Stimulated activated CD8-positive, alpha-beta memory T cell treated with anti-CD3 and anti-CD28 coated beads, Interleukin-15, amount 100 ng/mL, for 4 hours (primary cell): ENCODE measurements at places on chromosomes 4 and X.

GRCh38 chr4:144714166-144714565 lies 68.2 kb downstream of the HHIP start:
- no peak for DNase-seq

DNA sequence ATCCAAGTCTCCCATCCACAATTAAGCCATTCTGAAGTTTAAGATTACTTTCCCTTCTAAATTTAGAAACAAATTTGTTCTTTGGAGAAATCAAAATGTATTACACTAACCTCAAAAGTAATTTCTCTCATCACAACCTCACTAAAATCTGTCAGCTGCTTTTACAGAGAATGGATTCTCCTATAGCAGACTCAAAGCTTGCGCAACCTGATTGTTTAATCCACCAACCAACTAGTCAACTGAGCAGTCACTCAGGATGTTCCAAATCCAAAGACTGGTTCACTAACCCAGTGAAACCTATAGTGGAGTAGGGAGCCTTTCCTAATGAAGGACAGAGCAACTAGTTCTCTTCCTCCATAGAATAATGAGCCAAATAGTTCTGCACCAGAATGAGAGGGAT lies 44.3 kb downstream of the RCHY1 start:
- DNase-seq: no peak

DNA sequence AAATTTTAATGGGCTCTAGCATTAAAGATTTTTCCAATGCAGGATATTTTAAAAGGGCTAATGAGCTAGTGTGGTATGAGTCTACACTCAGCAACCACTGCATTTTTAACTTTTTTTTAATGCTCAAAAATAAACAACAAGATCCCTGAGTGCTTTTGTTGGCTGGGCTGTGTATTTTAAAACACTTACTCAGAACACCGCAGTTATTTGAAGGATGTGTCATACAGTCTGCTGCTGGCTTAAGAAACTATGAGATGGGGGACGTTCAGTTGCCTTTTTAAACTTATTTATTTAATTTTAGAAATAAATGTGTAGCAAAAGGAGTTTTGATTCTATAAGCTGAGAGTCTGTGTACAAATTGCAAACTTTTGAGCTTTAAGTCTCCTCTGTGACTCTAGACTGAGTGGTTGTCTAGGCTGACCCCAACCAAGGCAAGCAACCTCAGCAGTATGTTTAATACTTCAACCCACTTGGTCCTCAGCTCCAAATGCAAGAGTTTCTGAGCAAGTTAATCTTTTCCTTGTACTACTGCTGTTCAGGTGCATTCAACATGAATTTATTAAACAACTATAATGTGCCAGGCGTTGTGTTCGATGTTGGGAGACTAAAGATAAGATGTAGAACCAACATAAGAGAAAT lies 278.6 kb upstream of the DIPK2B start:
- DNase-seq: no peak

GRCh38 chr4:121306931-121307330 lies 73.9 kb downstream of the QRFPR start:
- no peak for DNase-seq

DNA sequence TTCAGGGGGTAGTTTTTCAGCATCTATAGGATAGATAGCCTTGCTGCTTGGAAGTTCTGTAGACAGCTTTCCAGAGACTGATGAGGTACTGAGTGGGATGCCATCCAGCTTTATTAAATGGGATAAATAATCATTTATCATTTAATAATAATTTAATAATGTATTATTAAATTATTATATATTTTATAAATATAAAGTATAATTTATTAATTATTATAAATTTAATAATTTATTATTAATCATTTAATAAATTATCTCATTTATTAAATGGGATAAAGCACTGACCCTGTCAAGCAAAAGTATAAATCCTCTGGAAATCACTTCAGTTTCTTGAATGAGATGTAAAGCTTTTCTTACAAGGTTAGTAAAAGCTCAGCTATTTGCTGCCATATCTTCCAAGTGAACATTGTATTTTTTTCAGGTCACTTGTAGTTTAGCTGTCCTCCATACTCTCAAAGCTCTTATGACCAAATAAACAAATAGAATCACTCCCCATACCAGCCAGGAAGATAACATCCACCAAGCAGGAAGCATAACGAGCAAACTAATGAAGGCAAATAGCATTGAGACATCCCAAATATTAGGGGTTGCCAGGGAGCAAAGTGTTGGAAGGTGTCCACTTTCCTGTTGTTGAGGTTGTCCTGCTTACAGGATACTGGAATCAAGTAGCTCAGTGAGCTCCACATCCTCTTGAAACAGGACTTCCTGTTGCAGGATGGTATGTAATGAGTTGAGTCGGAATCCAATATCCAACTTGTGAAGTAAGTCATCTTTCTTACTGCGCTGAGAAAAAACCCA lies 88.9 kb downstream of the ZNF674 start:
- no peak for DNase-seq

DNA sequence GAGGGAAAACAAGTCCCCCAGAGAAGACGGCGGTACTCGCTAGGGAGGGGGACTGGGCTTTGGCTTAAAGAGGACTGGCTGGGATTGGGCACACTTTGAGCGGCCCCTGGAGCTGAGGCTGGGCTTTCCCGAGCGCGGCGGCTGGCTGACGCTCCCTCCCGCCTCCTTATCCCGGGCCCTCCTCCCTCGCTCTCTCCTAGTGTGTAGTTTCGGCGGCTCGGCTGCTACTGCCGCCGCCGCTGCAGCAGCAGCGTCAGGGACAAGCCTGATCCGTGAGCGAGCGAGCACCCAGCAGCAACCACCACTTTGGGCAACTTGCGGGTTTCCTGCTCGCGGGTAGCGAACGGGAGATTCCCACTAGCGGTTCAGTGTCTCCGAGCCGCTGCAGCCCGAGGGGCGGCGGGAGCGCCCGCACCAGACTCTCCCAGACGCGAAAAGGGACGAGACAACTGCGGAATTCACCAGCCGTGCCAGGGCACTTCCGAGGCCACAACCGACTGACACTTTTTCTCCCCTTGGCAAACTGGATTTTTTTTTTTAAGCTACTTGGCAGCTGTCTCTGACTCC lies 632 bp upstream of the PCDH7 start:
- DNase-seq: no peak

DNA sequence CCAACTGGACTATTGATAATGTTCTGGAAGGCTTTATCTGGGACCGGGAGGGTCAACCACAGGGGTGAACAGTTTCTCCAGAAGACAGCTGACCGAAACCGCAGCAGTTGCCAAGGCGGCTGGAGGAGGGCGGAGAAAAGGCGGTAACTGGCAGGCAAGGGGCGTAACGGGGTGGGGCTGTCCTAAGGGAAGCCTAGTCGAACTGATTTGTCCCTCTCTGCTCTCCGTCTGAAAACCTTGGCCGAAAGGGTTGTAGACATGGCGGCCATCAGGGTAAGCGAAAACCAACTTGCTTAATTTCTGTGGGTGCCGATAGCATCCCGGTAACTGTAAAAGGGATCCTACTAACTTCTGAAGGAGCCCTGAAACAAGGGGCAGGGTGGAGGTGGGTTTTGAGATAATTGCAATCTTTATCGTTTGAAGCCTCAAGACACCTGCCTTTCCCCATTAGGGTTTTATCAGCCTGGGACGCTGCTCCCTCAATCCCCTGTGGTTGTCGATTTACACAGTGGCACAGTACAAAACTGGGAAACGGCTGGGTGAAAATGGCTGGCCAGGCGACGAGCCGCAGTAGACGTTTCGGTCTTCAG lies at the start of gene APOOL:
Gene APOOL (plus strand): TSS at position 223 of the 590 bp plus-strand sequence. CDS start 36 bp downstream, at position 259.
- DNase-seq: peak; percentile 51

DNA sequence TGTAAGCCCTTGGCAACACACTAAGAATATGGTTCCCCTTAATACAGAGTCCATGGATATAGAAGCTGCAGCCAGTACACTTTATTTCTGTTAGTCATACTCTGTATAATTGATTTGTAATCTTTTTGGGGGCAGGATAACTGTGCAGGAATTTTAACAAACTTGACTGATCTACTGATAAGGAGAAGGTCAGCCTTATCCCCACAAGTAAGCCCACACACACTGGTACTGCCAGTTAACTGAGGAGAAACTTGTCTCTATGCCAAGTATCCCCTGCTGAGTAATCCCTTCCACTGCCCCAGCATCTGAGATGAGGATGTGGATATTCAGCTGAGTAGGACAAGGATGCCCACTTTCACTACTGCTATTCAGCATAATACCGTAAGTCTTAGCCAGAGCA lies 154.9 kb upstream of the CXXC4 start:
- DNase-seq: no peak
